Renal cortex interstitium (tissue), 15 donors: ENCODE measurements at places on chromosomes 7 and 10. TPM values are rescaled to one million over a fixed set of nuclear protein-coding genes. Genes with fewer than 3 reads are reported as not detected.
A peak's percentile ranks its signal among the peaks of the same experiment; 100 is the strongest.

DNA sequence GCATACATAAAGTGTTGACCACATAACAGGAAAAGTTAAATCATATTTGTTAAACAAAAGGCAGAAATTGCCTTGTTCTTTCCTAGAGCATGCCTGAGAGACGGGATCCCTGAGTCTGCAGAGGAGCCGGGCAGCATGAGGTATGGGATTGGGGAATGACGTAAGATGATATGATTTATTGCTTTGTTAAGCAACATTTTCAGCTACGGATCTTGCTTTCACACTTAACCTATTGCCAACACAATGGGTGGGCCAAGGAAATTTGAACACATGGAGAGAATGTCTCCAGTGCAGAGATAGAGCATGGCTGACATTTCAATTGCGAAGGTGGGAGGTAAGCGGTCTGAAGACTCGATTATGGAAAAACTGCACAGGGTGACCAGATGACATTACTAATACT is 76.7 kb downstream of the EMX2 start:
- DNase-seq: no peak

DNA sequence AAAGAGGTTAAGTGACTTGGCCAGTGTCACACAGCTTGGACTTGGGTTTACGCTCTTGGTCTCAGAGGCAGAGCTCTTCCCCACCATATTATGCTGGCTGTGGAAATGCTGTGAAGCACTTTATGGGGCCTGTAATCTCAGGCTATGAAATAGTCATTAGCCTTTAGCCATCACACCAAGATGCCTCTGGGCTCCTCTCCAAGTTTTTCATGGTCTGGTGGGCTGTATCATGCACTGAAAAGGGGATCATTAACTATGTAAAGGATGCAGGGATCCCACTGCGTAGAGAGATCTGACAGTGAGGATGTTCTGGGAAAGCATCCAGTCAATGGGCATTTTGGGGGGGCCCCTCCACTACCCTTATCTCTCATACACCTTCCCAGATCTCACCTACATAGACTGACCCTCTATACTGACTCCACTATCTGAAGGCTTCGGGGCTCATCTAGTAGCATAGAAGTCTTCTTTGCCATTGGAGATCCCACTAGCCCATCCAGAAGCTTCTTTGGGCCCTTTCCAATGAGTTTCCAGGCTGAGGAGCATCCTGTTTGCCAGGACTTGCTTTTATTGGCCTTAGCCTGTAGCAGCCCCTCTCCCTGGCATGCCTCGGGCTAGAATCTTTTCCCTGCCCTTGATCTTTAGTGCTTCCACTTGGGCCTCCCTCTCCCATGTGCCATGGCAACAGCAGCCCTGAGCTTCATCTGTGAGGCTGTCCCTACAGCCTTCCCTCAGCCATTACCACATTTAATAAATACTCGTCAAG is 19.6 kb downstream of the FRMPD2 start:
- DNase-seq: no peak

- DNase-seq: no peak
Measured at GRCh38 chr10:114402871-114403540, 1.3 kb downstream of the AFAP1L2 start.

DNA sequence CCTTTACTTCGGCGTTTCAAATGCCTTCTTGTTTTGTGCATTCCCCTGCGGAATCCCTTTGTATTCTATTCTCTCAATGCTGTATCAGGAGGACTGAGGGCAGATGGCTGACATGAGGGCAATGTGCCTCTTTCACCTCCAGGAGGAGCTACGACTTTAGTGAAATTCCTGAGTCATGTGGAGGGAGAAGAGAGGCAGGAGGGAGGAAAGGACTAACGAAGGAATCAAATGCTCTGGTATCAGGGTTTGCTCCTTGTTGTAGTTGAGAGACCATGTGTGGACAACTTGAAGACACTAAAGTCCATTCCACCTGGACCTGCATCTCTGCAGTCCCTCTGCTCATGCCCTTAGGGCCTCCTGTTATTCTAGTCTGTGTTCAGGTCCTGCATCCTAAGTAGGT is 40.2 kb upstream of the PRSS58 start:
- DNase-seq: no peak

DNA sequence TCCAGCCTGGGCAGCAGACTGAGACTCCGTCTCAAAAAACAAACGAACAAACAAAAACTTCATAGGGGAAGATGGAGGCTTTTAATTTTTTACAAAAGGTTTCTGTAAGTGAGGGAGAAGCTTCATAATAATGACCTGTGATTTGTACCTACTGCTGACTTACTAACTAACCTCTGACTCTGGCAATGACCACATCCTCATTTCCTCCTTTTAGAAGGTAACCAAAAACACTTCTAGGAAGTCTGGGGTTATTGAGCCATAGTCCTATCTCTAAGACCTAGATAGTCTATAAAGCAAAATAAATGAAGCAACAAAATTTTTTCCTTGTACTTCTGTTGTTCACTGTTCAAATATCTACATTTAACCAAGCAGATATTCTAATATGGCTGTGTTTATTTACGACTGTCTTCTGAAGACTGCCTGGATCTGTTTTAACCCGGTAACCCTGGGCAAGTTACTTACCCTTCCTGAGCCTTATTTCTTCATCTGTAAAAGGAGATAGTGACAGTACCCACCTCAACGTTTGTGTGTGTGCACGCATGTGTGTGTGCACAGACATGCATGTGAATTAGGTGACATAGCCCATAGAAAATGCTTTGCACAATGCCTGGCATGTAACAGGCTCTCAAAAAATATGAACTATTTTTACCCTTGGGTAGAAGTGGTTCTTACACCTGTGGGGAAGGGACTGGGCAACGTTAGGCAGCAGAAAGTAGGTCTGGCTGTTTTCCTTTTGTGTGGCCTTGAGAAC is 30.8 kb upstream of the SMNDC1 start:
- DNase-seq: no peak

- no peak for DNase-seq
Measured at GRCh38 chr10:119031496-119032059, 2.1 kb downstream of the NANOS1 start.

- peak; percentile 62 for DNase-seq
Measured at GRCh38 chr7:139973101-139974050, 89.4 kb downstream of the PARP12 start.

- DNase-seq: no peak
Measured at GRCh38 chr10:116723428-116724281, 18.7 kb downstream of the HSPA12A start.

- DNase-seq: no peak
Measured at GRCh38 chr7:128121711-128122530, 90.7 kb upstream of the LRRC4 start.

GRCh38 chr7:95845007-95845406 is 72.7 kb downstream of the DYNC1I1 start:
- no peak for DNase-seq

DNA sequence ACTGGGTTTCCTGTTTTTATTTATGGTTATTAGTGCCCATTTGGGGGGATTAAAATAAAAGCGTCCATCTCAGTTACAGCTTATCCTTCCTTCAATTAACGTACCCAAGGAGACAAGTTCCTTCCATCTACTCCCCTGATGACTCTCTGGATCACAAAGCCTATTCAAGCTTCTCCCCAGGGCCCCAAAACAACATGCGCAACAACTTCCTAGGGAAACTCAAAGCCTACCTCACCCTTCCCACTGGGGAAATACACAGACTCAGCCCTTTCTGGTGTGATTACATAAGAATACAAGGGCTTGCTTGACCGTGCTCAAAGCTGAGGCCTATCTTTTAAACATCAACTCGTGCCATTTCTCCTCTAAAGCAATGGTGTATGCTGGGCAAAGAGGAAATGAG is 112.4 kb downstream of the CDK6 start:
- DNase-seq: no peak

DNA sequence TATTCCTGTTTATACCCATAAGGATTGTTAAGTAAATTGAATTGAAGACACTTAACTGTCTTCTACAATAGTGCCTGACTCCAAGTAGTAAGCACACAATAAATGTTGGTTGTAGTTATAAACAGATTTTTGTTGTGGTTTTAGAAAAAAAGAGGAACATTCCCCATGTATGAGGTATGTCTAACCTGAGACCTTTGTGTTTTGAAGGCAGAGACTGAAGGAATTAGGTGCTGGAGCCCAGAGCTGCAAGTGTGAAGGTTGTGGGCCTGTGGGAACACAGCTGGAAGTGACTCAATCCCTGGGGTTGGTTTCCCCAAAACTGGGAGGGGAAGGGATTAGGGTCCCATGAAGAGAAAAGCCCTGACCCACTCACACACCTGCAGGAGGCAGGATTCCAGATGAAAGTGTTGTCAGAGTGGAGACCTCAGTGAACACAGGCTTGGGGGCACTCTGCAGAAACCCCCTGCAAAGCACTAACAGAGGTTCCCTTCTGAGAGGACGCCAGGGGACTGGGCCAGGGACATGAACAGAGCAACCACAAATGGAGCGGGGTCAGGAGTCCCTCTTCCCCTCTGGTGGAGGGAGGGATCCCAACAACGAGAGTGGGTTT is 265.1 kb upstream of the KLF14 start:
- no peak for DNase-seq

GRCh38 chr10:15385552-15386455 is 14.7 kb upstream of the FAM171A1 start:
- DNase-seq: peak; percentile 22

GRCh38 chr10:30637881-30638467 is 8.4 kb upstream of the LYZL2 start:
- DNase-seq: no peak

GRCh38 chr7:46237466-46237865 is 316.4 kb upstream of the IGFBP3 start:
- no peak for DNase-seq

SMURF1 gene
- polyA plus RNA-seq: 15.9 TPM

DNAJC1 gene
- polyA plus RNA-seq: 28.3 TPM

SYT15 gene
- 8.2 TPM for polyA plus RNA-seq

GDF2 gene
- not detected for polyA plus RNA-seq

PTN gene
- 200 TPM for polyA plus RNA-seq

RAB19 gene
- 3.3 TPM for polyA plus RNA-seq

NME8 gene
- not detected for polyA plus RNA-seq
